Choroid plexus epithelial cell (primary cell): ENCODE measurements at places on chromosomes 13 and 19.

DNA sequence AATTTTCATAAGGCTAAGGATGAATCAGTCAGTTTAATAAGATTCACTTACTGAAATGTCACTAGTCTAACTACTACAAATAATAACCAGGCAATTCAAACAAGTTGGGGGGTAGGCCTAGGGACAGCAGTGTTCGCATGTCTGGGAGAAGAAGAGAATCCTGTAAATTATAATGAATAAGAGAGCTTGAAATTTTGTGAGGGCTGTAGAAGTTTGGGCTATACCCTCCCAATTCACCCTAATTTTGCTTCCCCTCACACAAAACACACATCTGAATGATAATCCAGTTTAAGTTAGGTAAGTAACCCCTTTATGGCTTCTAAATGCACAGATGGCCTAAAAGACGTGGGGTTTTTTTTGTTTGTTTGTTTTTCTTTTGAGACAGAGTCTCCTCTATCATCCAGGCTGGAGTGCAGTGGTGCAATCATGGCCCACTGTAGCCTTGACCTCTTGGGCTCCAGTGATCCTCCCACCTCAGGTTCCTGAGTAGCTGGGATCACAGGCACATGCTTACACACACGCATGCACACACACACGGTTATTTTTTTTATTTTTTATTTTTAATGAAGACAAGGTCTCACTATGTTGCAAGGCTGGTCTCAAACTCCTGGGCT lies 69.9 kb downstream of the TBC1D4 start:
- DNase-seq = no peak

DNA sequence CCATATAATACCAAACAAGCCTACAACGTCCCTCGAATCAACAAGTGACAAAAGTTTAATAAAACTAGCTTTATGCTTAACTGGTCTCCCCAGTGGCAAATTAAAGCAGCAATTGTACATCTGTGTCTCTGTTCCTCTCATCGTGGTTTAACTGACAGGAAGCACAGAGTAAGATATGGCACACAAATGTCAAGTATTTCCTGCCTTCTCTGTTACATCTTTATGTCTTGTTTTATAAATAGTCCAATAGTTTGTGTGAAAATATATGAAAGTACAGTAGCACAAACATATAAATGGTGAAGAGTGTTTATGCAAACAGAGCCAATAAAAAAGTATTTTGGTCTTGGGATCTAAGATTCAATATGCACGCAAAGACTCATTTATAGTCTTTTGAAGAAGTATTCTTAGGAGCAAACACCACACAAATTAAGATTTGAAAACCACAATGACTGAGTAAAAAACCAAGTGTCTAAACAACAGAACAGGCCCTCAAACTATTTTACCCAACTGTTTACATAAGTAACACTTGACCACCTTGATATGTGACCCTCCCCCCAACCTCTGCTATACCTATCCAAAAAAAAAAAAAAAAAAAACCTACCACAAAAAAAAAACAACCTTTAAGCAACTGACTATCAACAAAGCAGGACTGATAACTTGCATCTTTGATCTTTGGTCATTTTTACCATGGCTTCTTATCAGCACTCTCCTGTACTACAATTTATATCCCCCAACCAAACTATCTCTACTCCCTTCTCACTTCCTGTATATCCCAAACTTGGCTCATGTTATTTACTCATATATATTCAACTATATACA lies 14.0 kb downstream of the ELF1 start:
- peak; percentile 36 for DNase-seq

DNA sequence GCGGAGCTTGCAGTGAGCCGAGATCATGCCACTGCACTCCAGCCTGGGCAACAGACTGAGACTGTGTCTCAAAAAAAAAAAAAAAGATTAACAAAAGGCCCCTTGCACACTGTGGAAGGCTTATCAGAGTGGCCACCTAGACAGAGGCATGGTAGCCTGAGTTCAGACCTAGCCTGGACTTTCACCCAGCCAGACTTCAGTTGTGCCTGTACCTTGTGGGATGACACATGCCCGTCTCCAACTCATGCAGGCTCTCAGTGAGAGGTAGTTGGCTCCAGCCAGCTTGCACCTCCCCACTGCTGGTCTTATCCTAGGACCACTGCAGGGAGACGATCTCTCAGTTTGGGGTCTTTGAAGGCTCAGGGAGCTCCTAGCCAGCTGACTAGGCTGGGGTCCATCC lies 52.2 kb downstream of the GATAD2A start:
- DNase-seq = no peak

GRCh38 chr13:65600702-65601101 lies 1629.4 kb downstream of the PCDH9 start:
- peak; percentile 76 for DNase-seq

- DNase-seq = no peak
Measured at GRCh38 chr19:57376151-57376550, 12.8 kb downstream of the TRAPPC2B start.

- no peak for DNase-seq
Measured at GRCh38 chr19:567296-567900, 5.0 kb upstream of the BSG start.

- DNase-seq = no peak
Measured at GRCh38 chr19:27843861-27844260, 1369.1 kb downstream of the UQCRFS1 start.

- no peak for DNase-seq
Measured at GRCh38 chr19:10977742-10978092, 16.9 kb downstream of the SMARCA4 start.

DNA sequence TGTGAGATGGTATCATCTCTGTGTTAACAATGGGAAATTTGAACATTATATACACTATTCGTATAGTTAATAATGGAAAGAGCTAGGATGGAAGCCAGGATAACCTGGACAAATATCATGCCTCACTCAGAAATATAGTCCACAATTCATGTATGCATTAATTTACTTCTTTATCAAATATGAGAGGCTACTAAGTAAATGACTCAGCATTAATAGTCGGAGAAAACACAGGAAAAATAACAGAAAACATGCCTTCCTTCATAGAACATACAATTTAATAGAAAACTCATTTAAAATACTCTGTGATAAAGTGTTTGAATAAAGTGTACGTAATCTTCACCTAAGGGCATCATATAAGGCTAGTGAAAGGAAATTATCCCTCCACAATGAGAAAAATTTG lies 383.4 kb upstream of the SLITRK5 start:
- no peak for DNase-seq
